ENCODE measurements at places on chromosomes 12 and 14. TPM values are rescaled to one million over a fixed set of nuclear protein-coding genes. Genes with fewer than 3 reads are reported as not detected.

The DNAI7 gene
- 3.4 TPM for total RNA-seq

The TTC6 gene
- total RNA-seq = 4.4 TPM

The CABP1 gene
- total RNA-seq = 0.49 TPM

The ZNF385A gene
- 38.8 TPM for total RNA-seq

The TEX52 gene
- not detected for total RNA-seq

The DBX2 gene
- total RNA-seq = not detected

The BMAL2 gene
- 9.8 TPM for total RNA-seq

The GALNT9 gene
- 1.5 TPM for total RNA-seq

The CCDC196 gene
- not detected for total RNA-seq

The SYNDIG1L gene
- total RNA-seq = not detected

The TTLL5 gene
- 43.0 TPM for total RNA-seq

The TESPA1 gene
- 2.5 TPM for total RNA-seq

The OSGEP gene
- total RNA-seq = 60.9 TPM

The CCDC175 gene
- total RNA-seq = not detected

The PTPRQ gene
- 0.25 TPM for total RNA-seq

The INHBC gene
- not detected for total RNA-seq

The KRT75 gene
- not detected for total RNA-seq

The MYO1A gene
- 1.2 TPM for total RNA-seq

The P2RX2 gene
- total RNA-seq = not detected

The GPD1 gene
- total RNA-seq = 65.3 TPM

The GLS2 gene
- total RNA-seq = 5.2 TPM

The CDH24 gene
- total RNA-seq = 5.4 TPM

The JKAMP gene
- total RNA-seq = 45.9 TPM

The RESF1 gene
- total RNA-seq = 76.1 TPM

The TMEM30B gene
- total RNA-seq = 22.6 TPM

The PRB2 gene
- not detected for total RNA-seq

The LBHD2 gene
- total RNA-seq = not detected

The PRKD1 gene
- total RNA-seq = 11.8 TPM

The FGD4 gene
- 38.3 TPM for total RNA-seq

The ASIC1 gene
- total RNA-seq = 2.9 TPM

The KRAS gene
- 9.6 TPM for total RNA-seq

The MANSC1 gene
- total RNA-seq = 16.2 TPM

The SELPLG gene
- 14.2 TPM for total RNA-seq

The BDKRB1 gene
- 2.5 TPM for total RNA-seq

The MRPS35 gene
- total RNA-seq = 25.3 TPM

All from vagina (tissue), 2 donors.